ENCODE measurements at places on chromosomes 5 and 9.

DNA sequence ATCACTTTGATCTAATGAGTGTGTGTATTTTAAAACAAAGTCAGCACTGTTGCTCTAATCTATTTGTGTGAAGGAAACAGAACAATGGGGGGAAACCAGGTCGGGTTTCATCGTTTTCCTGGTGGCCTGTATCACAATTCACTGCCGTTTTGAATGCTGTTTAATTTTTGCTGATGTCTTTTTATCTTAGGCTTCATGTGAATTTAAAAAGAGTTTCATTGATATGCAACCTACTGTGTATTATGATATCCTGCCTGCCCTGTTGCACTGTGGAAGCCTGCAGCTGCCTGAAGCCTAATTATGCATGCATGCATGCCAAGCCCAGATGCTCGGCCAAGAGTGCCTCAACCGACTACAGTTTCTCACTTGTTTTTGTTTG, 307.5 kb downstream of the ZNF608 start:
- DNase-seq, result no peak

DNA sequence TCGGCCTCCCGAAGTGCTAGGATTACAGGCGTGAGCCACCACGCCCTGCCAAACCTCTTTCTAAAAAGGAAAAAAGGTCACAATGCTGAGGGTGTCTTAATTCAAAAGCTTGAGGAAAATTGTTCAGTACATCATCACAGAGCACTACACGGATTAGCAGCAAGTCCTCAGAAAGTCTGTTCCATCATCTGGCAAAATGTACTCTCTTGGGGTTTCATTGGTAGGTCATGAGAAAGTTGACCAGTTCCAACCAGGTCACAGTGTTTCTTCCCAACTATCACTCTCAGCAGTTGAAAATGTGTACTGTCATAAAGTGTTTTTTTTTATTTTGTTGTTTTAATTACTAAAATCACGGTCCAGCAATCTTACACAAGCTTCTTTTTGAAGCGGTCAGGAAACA, 299.6 kb downstream of the FBXL7 start:
- no peak for DNase-seq

GRCh38 chr9:104386425-104387069, 117.5 kb upstream of the OR13F1 start:
- DNase-seq, result no peak

DNA sequence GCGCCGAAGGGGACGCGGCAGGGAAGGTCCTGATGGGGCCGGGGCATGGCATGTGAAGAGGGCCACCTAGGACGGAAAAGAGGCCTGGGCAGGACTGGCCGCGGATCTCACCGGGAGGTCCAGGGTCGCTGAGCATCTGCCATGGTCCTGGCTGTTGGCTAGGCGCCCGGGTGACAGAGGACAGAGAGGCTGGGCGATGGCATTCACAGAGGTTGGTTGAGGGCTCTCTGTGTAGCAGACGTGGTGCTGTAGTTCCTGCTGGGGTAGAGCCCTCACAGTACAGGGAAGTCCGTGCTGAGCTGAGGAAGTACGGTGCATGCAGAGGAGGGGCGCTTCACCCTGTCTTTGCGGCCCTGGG, 427 bp downstream of the PCYOX1L start:
- peak; percentile 38 for DNase-seq

GRCh38 chr5:75611311-75612225, at the start of gene ANKDD1B:
Gene ANKDD1B (plus strand): TSS chr5:75611453. CDS start chr5:75611635, 182 bp downstream.
- no peak for DNase-seq

DNA sequence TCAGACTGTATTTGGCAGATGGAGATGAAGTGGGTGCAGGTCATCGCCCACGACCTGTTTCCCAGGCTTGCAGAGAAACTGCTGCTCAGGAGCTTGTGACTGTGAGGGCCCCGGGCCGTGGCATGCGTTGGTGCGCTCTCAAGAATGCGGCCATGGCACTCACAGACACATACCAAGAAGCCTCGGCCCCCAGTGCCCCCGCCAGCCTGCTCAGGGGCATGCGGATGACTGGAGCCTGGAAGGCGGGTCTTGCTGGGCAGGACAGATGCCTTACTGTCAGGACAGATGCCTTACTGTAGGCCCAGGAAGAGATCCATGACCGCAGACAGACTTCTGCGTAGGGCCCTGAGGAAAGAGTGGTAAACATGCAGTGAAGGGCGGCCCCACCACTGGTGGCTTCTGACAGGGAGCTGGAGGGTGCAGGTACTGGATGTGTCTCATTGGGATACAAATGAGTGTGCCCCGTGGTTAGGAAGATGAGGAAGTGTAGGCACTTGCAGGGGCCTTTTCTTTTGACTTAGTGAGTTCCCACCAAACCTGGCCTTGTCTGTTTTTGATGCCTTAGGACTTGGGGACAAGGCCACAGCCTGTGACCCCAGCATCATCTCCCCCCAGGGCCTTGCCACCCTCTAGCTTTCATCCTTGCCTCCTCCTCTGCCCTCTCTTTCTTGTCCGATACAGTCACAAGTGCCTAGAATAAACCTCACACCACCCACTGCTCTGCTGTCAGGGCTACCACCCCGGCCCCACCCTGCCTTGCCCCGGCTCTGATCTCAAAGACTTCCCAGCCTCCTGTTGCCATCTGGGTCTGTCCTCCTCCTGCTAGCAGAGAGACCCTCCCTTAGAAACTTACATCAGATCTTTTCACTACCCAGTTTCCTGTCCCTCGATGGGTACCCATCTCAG, 68.8 kb upstream of the ABL1 start:
- DNase-seq, result no peak

GRCh38 chr5:138065102-138065501, 18.7 kb upstream of the WNT8A start:
- DNase-seq, result no peak

- no peak for DNase-seq
Measured at GRCh38 chr5:136766456-136766855, 401.1 kb upstream of the TRPC7 start.

GRCh38 chr5:156879665-156880285, 29.7 kb downstream of the PPP1R2B start:
- no peak for DNase-seq

- DNase-seq, result no peak
Measured at GRCh38 chr9:113906411-113907110, 30.5 kb downstream of the ZNF618 start.
